Activated CD8-positive, alpha-beta memory T cell treated with anti-CD3 and anti-CD28 coated beads, Interleukin-2, amount 50 U/mL, for 4 hours (primary cell): ENCODE measurements at places on chromosomes 6 and 20.

- no peak for DNase-seq
Measured at GRCh38 chr6:124459268-124459667, 503.0 kb upstream of the RNF217 start.

DNA sequence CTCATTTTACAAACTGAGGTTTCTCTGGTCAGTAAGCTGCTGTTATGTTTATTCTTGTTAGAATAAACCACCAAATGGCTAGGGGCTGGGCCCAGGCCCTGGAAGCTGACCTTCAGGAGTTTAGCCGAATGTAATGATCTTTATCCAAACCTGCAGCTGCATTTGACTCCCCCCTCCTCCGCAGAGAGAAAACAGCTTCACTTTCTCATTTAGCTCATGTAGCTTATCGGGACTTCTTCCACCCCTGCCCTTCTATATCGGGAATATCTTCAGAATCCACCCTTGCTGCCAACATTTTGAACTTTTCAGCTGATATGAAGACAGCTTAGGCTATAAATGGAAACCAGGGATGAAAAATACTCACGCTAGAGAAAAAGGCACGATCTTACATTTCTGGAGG is 102.6 kb downstream of the ZMYND8 start:
- no peak for DNase-seq

GRCh38 chr20:46720776-46721425 is 11.5 kb downstream of the SLC2A10 start:
- no peak for DNase-seq

GRCh38 chr6:170042596-170043118 is 248.2 kb downstream of the DLL1 start:
- no peak for DNase-seq

DNA sequence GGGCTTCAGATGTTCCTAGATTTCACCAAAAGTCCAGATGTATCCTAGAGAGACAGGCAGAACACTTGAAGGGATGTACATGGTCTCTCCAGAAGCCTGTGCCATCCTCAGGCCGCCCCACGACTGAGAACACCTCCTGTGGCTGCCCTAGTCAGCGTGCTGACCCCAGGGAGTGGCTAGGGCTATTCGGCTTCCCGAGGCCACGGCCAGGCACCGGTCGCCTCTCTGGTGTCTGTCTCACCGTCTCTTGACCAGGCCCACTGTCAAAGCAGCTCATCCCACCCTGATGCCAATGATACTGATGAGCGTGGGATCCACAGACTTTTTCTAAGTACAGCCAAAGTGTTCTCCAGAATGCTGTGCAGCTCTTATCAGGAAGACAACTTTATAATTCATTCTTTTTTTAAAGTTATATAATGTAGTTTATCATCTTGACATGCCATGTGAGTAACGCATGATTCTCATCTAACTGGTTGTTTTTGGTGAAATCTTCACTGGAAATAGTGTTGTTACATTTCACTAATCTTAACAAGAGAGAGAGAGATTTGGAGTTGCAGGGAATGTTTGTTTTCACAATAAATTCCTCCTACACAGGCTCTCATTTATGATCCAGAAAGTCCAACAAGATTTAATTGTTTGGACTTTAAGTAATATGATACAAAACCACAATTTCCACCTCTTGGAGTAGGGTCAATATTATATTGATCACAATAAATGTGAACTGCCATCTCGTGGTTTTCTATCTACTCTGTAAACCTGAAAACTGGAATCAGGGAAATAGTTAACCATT is 41.7 kb upstream of the KLHL31 start:
- no peak for DNase-seq

- no peak for DNase-seq
Measured at GRCh38 chr20:45448270-45448669, 21.3 kb upstream of the WFDC2 start.

- DNase-seq, result no peak
Measured at GRCh38 chr20:16385891-16386290, 187.4 kb downstream of the KIF16B start.

DNA sequence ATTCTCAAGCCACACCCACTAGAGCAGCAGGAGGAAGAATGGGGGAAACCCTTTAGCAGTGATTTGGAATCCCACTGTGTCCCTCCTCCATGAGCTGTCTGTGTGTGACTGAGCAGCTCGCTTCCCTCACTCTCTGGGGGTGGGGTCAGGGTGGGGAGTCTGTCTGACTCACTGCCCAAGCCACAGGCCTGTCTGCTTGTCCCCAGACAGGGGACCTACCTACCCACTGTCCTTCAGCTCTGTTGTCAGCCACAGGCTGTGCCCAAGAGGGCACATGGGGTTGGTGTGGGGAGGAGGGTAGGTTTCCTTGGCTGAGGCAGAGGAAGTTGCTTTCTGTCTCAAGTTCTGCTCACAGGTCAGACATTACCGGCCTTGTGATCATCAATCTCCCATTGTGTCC is 127.0 kb downstream of the MAFB start:
- no peak for DNase-seq

DNA sequence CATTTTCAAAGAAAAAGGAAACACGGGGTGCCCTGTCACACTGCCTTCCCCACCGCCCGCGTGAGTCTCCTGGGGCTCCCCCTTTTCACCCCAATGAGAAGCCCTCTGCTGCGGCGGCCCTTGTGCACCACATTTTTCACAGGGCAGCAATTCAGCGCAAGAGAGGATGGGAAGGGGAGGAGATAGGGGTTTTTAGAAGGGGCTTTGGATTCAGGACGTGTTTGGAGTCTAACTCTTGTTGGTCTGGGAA is 726 bp upstream of the ARFGEF3 start:
- no peak for DNase-seq

- no peak for DNase-seq
Measured at GRCh38 chr6:117007659-117008058, 130.6 kb downstream of the RFX6 start.
